Stimulated activated CD8-positive, alpha-beta memory T cell treated with anti-CD3 and anti-CD28 coated beads, Interleukin-4, amount 100 ng/mL, for 4 hours (primary cell): ENCODE measurements at places on chromosomes 2 and 18.

DNA sequence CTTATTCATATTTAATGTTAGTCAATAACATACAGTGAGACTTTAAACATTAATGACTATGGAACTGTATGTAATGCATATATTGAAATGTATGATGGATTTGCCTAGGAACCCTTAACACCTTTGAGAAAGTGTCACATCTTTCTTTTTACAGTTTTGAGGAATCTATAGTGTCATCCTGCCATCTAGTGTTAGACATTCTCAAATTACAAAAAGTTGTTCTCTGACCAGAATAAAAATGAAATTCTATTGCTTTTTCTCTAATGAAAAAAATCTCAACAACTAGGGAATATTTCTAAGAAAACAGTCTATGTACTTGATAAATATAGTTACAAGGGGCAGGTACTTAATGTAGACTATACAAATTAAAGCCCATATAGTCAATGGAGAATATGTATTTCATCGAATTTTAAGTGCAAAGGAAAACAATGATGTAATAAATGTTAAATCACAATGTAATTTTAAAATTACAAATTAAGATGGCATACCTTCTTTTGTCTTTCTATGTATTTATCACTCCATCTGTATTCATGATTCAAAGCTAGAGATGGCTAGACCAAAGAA, 5.1 kb upstream of the CALCRL start:
- no peak for DNase-seq

DNA sequence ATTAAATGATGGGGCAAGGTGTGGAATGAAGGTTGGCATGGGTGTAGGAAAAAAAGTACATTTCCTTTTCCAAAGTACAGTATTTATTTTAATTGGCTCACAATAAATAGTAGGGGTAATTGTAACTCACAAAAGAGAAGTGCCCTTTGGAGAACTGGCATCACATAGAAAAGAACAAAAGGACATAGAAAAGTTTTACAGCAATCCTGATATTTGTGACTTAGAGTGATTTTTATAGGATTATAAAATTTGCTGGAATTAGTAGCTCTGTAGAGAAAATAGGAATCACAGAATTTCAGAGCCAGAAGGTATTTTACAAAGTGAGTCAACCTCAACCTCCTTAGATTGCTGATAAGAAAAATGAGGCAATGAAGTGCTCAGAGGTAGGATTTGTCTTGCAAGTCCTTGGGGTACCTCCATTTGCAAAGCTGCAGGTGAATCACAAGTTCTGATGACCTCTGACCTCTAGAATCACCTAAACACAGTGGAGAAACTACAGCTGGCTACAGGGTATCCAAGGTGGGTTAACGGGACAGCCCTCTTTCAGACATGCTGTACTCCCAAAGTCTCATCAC, 133.6 kb downstream of the SOCS6 start:
- DNase-seq = no peak

GRCh38 chr2:231047274-231047922, 9.3 kb upstream of the PSMD1 start:
- DNase-seq = no peak

GRCh38 chr2:154368153-154368552, 330.3 kb upstream of the KCNJ3 start:
- no peak for DNase-seq

- no peak for DNase-seq
Measured at GRCh38 chr2:83196225-83196624, 1262.9 kb downstream of the SUCLG1 start.

DNA sequence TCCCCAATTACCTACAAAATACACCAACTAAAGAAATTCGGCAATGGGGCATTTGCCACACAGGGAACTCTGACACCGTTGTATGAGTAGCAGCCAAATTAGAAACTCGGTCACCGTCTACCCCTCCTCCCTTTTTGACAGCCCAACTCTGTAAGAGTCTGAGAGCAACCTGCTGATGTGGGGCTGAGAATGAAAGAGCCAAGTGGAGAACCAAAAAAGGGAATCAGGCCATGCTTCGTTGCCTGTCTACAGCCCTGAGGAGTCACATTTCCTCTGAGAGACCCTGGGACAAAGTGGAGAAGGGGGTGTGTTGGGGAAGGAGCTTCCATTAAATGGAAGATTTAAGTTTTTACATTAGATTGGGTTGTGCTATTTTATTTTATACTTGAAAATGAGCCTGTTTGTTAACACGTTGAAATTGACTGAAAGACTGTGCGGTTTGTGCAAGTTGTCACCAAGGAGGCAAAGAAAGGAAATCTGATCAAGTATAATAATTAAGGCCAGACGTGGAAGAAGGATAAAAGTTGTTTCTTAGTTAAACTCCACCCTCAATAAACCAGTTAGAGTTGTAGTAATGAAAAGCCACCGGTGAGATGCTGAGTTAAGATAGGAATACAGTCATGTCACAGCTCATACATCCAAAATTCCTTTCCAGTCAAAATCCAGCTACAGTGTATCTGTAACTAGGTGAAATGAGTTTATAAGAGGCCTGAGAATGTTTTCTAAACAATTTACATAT, 131.7 kb upstream of the CREB1 start:
- DNase-seq = no peak

- DNase-seq = no peak
Measured at GRCh38 chr2:88077080-88077479, 9.5 kb downstream of the SMYD1 start.

DNA sequence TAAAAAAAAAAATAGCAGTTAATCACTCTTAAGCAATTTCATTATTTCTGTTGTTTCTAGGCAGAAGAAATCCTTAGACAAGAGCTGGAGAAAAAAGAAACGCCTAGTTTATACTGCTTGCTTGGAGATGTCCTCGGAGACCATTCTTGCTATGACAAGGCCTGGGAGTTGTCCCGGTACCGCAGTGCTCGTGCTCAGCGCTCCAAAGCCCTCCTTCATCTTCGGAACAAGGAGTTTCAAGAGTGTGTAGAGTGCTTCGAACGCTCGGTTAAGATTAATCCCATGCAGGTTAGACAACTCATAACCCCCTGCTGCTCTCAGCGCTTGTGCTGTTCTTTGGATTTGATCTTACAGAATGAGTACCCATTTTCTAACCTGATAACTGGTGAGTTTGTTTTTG, 130.4 kb downstream of the TTC27 start:
- no peak for DNase-seq

- no peak for DNase-seq
Measured at GRCh38 chr2:154694881-154695280, 3.6 kb upstream of the KCNJ3 start.

- DNase-seq = no peak
Measured at GRCh38 chr2:32484937-32485336, 128.1 kb downstream of the BIRC6 start.

- no peak for DNase-seq
Measured at GRCh38 chr2:167715932-167716331, 531.5 kb downstream of the STK39 start.

GRCh38 chr2:176482107-176482506, 212.9 kb downstream of the MTX2 start:
- no peak for DNase-seq

DNA sequence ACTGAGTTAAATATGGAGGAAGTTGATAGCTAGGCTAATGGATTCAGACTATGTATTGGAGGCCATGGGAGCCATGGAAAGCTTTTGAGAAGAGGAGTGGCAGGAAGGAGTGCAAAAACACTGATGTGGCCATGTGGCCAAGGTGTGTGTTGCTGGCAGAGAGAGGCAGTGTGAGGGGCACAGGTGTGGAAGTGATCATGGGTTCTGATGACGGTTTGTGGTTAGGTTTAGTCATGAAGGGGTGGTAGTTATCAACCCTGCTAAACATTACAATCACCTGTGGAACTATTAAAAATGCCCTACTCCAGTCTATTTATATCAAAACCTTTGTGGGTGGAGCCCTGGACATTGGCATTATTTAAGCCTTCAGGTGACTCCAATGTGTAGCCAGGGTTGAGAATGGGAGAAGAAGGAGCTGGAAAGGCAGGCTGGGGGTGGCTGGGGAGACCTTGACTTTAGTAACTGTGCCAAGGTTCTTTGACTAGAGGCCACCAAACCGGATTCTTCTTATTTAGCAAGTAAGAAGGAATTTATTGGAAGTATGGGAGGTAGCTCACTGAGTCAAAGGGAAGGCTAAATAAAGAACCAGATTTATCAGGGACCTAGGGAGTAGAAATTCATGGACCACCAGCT, 13.5 kb downstream of the GPR39 start:
- no peak for DNase-seq

- no peak for DNase-seq
Measured at GRCh38 chr18:43590182-43590903, 313.1 kb upstream of the SYT4 start.

DNA sequence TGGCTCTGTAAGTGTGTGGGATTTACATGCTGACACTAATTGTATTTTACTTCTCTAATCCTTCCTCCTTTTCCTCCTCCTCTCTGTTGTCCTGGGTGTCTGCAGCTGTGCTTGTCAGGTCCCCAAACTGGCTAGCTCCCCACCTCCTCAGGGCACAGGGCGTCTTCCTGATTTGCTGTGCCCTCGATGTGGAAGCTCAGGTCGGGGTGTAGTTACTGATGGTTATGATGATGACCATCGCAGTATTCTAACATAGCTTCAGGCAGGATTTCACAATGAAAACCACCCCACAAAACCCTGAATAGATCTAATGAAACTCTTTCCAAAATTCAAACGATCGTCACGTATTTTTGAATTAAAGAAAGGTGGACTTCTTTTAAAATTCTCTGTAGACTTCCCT, 428.4 kb downstream of the TGIF1 start:
- DNase-seq = no peak

DNA sequence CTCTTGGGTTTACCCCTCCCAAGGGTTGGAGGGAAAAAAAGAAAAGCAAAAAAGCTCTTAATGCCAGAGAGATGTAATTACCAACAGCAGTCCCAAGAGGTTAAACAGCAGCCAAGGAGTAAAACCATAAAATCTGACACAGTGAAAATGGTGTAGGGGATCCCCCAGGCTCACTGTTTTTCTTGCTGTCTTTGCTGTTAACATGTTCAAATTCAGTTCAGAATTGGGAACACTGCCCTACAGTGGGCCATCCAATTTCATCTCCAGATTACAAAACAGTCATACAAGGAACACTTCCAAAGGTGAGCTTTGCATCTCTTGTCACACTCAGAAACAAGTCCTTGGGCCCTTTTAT, 54.5 kb downstream of the PLEKHM3 start:
- DNase-seq = no peak

DNA sequence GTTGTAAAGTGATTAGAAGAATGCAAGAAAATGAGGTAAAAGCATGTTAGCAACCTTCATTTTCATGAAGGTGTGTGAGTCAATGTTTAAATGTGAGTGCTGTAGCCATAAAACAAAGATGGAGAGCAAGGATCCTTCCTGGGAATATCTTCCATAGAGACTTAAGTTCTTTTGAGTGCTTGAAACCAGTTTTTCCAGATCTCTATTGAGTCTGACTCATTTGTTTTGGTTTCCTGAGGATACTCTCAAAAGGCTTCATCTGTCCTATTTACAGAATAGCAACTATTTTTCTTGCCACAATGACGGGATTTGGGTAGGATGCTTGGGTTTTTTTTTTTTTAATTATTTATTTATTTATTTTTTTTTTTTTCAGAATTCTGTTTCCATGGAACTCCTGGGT, 45.9 kb upstream of the ASB1 start:
- DNase-seq = no peak

DNA sequence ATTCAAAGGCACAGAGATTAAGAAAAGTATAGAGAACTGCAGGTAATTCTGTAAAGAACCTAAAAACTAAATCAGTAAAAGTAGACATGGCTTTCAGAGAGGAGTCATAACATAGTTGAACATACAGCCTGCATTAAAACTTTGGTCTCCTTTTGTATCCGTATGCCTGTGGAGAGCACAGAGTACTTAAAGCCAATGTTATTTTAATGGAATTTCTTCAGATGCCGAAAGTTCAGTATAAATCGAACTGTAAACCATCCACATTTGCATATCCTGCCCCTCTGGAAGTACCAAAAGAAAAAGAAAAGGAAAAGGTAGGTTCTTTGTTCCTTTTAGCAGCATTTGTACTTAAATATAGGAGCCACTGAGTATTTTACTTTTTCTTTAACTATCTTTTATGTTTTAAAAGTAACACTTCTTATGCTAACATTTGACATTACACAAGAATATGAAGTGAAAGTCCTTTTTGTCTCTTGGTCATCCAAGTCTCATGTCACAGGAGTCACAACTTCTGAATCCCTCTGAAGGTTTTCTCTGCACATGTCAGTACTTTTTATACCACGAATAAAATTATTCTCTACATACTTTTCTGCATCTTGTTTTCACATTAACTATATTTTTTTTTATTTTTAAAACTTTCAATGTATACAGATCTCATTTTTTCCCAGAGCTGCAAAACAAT, 34.9 kb upstream of the ARMC9 start:
- no peak for DNase-seq

DNA sequence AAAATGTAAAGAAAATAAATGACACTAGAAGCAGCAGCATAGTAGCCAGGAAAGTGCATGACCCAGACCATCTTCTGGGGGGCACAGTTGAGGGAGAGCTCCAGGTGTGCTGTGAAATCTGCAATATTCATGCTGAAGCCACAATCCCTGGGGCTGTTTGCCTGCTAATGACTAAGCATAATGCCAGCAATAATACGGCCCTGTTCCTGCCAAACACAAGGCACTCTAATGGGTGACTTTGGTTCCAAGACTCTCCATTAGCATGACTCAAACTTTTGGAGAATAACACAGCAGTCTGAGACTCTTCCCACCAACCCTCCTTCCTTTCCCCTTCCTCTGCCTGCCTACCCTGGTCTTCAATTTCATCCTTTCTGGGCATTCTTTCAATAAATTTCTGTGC, 77.9 kb upstream of the DOCK10 start:
- DNase-seq = no peak

GRCh38 chr2:168467729-168468128, 11.7 kb downstream of the CERS6 start:
- no peak for DNase-seq

DNA sequence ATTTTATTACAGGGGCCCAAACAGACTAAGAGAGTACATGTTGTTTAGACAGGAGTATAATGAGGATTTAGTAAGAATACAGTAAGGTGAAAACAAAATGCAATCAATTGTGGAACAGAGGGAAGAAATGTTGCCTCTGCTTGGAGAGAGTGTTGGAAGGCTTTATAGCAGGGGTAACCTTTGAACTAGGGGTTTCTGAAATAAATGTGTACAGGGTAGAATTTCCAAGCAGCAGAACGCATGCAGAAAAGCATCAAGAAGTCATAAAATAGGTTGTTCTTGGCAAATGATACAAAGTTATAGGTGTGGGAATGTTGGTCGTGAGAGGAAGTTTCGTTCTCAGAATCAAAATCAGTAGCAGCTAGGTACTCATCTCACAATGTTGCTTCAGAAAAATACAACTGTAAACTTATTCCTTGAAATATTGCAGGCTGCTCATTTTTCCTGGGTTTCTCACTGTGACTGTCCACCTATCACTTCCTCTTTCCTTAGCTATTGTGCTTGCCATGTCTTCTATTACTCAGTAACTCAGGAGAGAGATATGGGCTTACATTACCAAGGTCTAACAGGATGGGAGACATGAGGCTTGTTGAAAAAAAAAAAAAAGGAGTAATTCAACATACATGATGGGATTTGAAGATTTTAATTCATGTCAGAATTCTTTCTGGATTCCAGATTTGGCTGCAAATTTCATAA, 17.1 kb upstream of the HNMT start:
- no peak for DNase-seq
